ENCODE measurements at places on chromosomes 7 and 10.

DNA sequence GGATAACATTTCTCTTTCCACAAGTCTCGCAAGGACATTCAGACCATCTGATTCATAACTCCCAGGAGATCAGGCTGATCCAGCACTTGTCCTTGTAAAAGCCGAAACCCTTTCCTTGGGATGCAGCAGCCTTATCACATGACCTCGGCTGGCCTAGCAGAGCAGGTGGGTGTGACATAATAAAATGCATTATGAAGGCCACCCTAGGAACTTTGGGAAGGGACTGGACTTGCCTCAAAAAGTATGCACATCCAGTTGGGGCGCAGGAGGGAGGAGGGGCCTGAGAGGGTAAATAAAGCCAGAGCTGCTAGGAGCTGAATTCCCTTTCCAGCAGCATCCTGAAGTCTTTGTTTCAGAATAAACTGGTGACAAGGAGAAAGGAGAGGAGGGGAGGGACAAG, 260.8 kb downstream of the SNX13 start:
- no peak for DNase-seq

DNA sequence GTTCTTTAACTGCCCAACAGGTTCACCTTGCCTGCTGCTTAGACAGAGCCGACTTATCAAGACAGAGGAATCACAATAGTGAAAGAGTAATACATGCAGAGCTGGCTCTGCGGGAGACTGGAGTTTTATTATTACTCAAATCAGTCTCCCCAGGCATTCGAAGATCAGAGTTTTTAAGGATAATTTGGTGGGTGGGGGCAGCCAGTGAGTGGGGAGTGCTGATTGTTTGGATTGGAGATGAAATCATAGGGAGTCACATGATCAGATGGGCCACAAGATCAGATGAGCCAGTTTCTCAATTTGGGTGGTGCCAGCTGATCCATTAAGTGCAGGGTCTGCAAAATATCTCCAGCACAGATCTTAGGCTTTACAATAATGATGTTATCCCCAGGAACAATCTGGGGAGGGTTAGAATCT, 131.3 kb downstream of the AKR1D1 start:
- no peak for DNase-seq

DNA sequence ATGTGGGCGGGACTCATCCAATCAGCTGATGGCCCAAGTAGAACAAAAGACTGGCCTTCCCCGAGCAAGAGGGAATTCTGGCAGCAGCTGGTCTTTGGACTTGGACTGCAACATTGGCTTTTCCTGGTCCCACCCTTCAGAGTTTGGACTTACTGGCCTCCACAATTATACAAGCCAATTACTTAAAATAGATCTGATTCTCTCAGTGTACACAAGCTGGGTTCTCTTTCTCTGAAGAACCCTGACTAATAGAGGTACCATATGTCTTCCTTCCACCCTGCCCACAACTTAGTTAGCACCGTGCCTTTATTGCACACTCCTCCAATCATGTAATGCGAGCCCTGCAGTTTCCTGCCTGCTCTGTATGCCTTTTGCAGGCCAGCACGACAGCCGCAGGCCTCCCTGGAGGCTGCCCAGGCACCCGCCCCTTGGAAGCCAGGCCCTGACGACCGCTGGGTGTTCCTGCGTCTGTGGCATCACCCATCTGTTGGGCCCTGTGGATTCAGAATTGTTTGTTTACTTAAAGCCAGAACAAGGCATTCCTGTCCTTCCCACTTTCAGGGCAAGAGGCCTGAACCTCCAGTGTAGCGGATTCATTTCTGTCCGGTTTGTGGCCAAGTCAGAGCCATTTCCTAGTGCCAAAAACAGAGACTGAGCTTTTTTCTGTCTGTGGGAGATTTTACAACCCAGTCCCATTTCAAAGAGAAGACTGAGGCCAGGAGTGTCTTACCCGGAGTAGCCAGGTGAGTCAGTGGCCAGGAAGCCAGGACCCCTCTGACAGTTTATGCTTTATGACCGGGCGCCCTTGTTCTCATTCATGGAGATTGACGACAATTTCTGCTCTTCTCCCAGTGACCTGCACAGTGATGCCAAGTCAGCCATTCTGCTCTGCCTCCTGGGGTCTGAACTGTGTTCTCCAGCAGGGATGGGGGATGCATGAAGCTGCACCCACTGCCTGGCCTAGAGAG, 968 bp upstream of the INMT start:
- DNase-seq: peak; percentile 91

DNA sequence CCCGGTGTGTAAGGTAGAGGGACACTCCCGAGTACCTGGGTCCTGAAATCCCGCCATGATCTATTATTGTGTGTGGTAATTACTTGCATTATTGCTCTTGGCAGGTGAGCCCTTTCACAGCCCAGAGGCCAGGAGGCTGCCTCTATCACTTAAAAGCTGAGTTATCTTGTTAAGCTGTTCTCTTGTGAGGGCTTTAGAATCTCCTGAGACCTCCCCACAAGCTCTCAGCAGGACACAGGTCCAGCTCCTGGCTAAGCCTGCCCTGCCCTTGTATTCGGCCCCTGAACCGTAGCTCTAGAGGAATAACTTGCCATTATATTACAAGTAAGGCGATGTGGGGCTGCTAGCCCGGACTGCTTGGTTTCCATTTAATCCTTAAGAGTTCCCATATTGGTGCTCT, 13.9 kb downstream of the SND1 start:
- DNase-seq: no peak

DNA sequence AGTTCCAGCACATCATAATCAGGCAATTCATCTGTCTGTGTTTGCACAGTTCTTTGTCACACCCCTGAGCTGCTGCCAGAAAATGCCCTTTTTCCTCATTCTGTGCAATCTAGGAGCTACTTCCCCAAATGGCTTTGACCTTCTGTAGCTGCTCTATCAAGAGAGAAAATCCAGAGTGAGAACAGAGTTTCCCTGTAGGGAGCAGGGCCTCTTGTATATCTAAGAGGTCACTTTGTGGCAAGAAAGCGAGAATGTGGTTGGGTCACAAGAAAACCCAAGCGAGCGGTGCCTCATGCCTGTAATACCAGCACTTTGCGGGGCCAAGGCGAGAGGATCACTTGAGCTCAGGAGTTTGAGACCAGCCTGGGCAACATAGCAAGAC, 24.3 kb downstream of the SLC29A3 start:
- DNase-seq: peak; percentile 72

DNA sequence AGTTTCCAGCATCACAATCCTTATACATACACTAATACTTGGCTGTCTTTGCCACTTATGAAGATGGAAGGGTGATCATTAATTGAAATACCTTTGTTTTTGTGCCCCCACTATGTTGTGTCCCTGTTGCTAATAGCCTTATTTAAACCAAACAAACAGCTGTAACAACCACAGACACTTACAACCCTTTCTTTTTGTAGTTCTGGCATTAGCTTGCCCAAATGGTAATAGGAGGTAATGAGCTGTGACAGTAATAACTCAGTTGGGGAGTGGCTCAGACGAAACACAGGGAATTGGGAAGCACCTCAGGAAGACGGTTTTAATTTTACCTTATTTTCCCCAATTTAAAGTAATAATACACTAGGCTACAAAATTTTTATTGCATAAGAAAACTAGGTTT, 83.4 kb downstream of the MDFIC start:
- no peak for DNase-seq

DNA sequence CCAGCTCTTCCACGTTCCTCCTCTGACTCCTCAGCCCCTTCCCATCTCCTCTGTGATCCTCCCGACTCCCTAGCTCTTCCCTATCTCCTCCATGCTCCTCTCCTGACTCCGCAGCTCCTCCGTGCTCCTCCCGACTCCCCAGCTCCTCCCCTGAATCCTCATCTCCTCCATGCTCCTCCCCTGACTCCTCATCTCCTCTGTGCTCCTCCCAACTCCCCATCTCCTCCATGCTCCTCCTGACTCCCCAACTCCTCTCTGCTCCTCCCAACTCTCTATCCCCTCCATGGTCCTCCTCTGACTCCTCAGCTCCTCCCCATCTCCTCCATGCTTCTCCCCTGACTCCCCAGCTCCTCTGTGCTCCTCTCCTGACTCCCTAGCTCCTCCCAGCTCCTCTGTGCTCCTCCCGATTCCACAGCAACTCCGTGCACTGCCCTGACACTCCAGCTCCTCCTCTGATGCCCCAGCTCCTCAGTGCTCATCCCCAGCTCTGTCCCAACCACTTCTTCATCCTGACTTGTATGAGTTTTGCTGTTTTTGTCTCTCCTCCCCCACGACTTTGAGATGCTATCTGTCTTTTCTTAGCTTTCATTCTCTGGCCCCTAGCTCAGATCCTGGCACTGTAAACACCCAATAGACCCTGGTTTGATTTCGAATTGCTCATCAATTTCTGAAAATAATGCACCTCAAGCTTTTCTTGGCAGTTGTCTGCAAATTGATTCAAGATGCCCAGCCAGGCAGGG, 38.3 kb downstream of the OAT start:
- no peak for DNase-seq

DNA sequence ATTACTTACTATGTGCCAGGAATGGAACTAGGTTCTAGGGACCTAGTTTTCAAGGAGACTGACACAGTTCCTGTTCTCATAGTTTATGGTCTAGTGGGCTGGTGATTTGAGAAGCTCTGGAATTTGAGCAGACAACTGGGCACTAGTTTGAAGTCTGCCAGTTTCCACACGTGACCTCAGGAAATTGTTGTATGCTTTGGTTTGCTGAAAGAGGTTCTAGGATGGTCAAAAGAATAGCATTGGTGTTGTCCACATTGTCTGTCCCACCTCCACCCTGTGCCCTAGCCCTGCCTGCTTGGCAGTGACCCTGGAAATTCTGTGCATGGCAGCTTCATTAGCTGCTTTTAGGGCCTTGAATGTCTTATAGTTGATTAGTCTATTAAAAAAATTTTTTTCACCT, 28.7 kb downstream of the GBF1 start:
- no peak for DNase-seq

- DNase-seq: no peak
Measured at GRCh38 chr7:20376796-20377195, 46.1 kb downstream of the ITGB8 start.

DNA sequence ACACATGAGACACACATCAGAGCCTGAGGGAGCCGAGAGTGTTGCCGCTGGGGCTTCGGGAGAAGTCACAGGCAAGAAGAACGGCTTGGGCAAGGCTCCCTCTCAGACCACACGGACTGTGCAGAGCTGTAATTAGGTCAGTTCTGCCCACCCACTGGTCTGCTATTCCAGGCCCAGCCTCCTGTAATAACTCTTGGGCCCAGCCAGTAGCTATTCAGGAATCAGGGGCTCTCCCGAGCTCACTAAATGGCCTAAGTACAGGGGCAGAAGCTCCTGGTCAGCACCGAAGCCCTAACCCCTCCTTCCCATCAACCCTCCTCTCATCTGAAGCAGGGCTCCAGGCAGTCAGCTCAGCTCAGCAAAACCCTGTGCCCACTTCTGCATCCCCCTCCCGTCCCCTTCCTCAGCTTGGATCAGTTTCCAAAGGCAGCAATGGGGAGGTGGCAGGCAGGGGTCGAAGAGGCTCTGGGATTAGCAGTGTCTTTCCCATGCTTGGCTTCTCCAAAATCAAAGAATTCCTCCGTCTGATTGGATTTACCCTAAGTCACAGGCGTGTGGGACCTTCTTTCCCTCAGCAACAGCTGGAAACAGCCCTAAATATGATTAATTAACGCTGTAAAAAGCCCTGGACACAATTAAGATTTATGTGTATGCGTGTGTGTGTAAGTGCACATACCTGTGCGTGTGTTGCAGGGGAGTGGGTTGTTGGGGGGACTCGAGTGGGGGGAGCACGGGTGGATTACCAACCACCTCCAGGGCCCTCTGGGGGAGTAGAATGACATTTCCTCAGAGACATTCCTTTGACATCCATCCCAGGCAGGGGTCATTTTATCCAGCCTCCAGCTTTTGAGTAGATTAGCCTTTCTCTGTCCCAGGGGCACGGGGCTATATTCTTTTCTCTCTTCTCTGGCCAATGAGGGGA, 48.4 kb upstream of the BTRC start:
- peak; percentile 58 for DNase-seq

DNA sequence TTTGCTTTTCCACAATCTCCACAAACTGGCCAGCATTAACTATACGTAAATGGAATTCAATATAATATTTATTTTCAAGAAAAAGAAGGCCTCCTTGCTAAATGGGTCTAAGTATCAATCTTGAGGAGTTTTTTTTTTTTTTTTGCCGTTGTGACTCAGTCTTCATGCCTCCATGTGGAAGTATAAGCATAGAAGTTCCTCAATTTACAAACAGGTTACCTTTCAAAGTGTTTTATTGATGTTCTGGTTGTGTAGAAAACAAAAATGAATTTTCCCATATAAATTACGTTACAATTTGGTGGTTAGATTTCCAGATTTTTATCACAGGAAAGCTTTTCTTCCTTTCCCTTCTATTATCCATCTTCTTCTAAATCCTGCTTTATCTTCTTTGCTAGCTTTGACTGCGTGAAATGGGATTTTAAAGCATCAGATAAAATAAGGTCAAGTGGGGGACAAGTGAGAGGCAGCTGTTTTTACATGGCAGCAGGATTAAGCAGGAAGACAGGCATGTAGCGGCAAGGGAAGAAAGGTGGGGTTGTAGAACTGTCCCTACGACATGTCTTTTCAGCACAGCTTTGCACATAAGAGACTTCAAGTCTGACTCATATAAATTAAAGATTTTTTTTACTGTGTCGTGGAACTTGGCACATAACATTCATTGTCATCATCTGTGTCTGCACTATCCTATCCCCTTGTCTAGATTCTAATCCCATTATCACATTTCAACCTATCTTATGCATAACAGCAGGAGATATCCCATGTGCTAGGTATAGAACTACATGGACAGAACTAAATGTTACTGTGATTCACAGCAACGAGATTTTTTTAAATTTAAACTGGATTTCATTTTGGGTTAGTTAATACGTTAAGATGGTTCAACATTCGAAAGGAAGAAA, 135.3 kb upstream of the FAM3C start:
- DNase-seq: no peak

- no peak for DNase-seq
Measured at GRCh38 chr7:124720195-124720594, 45.4 kb downstream of the GPR37 start.

- no peak for DNase-seq
Measured at GRCh38 chr7:135480966-135481597, 28.8 kb downstream of the CNOT4 start.

- peak; percentile 80 for DNase-seq
Measured at GRCh38 chr10:79101560-79102497, 33.1 kb downstream of the ZMIZ1 start.

- DNase-seq: no peak
Measured at GRCh38 chr7:99786726-99787335, 2.8 kb upstream of the CYP3A4 start.

- DNase-seq: no peak
Measured at GRCh38 chr7:24755541-24756407, 1.5 kb downstream of the GSDME start.

DNA sequence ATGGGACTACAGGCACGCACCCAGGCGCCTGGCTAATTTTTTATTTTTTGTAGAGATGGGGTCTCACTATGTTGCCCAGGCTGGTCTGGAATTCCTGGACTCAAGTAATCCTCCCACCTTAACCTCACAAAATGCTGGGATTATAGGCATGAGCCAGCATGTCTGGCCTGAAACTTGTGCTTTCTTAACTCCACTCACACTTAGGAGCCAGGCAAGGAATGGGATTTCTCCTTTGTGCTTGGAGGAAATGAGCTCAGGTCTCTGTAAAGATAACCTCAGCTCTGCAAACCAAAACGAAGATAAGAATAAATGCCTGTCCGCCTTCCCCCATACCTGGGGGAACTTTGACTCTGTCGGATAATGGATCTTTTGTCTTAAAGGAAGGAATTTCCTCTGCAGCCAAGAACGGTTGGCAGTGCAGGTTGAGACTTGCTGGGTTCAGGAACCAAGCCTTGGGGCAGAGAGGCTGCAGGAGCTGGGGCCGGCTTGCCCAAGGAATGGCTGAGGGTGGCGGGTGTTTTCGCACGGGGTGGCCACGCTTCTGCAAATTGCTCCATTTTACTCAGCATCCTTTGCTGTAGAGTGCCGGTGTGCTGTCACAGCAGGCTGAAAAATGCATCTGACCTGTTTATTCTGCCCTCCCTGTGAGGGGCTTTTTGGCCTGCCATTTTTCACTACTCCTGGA, 174.2 kb downstream of the KIAA1217 start:
- no peak for DNase-seq

Measured in right hindlimb (tissue), 1 donor.